Eye (tissue), 1 donor: ENCODE measurements at places on chromosomes 12 and 14.

- DNase-seq: peak; percentile 55
These were observed 11.7 kb downstream of the SP1 start for GRCh38 chr12:53391724-53392123.

- no peak for DNase-seq
These were observed 8.1 kb downstream of the AEBP2 start for GRCh38 chr12:19447386-19447785.

- DNase-seq: no peak
These were observed 16.9 kb downstream of the ASPG start for GRCh38 chr14:104102282-104102914.

- DNase-seq: no peak
These were observed 46.9 kb upstream of the IGF1 start for GRCh38 chr12:102527171-102527720.

- no peak for DNase-seq
These were observed 205.2 kb downstream of the PAX9 start for GRCh38 chr14:36866867-36867266.

GRCh38 chr14:101575581-101575980, 14.3 kb downstream of the DIO3 start:
- no peak for DNase-seq

- DNase-seq: no peak
These were observed 104.3 kb downstream of the RBM19 start for GRCh38 chr12:113861708-113862312.

- DNase-seq: no peak
These were observed 11.4 kb upstream of the ASCL1 start for GRCh38 chr12:102946042-102946441.

GRCh38 chr12:103819312-103819711, 21.7 kb downstream of the NT5DC3 start:
- DNase-seq: no peak

DNA sequence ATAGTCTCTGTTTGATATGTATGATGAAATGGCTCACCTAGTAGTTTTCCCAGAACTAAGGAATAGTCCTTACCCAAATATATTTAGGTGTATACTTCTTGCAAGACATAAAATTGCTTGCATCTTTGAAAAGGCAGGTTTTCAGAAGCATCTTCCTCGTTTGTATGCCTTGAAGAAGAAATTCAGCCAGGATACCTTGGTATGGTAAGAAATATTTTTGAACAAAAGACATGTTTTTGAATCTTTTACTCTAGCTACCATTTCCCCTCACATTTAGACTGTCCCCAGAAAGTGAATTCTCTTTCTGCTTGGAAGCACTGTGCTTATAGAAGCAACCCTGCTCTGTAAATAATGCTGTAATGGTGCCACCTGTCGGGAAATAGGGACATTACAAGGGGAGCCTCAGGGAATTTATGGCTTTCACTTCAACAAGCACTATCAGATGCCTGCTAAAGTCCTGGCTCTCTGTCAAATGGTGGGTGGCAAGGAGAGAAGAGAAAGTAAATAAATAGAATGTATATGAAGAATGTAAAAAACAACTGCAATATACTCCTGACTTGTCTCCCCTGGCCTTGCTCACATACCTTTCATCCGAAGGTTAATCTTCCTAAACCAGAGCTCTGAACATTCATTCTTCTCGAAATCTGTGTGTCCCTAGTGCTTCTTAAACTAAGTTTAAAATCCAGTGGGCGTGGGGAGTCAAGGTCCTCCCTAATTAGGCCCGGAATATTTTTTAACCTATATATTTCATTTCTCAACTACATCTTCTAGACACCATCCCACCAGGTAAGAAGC, 6.1 kb downstream of the CCDC184 start:
- peak; percentile 96 for DNase-seq

DNA sequence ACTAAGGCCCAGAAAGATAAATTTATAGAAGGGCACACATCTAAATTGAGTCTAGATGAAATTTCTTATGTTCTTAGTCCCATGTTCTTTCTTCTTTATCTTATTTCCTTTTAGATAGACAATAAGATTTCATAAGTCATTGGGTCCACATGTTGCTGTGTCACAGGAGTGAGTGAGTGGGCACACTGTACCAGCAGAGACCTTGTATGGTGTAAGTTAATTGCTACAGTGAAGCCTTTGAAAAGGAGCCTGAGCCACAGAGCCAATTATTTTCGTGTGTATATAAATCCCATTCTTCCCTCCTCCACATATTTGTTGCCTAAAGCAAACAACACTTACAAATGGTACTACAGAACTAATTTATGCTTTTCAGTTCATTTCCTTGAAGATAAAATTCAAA, 79.1 kb downstream of the GRIP1 start:
- DNase-seq: no peak

GRCh38 chr12:107749083-107749482, 11.9 kb downstream of the PRDM4 start:
- no peak for DNase-seq

DNA sequence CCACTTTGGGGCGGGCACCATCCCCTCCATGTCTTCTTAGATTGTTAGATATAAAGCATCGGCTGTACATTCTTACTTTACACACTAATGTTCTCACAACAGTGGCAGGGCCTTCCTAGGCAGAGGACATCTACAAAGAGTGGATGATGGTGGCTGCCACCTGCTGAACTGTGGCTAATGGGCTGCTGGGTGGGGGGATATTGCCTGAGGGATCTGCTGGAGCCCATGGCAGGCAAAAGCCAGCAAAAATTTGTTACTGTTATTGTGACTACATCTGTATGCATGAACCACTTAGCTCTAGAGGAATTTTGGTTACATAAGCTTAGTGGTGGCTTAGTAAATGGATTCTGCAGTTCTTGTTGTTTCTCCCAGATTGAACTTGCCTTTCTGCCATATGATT, 52.6 kb downstream of the DIP2B start:
- DNase-seq: no peak

DNA sequence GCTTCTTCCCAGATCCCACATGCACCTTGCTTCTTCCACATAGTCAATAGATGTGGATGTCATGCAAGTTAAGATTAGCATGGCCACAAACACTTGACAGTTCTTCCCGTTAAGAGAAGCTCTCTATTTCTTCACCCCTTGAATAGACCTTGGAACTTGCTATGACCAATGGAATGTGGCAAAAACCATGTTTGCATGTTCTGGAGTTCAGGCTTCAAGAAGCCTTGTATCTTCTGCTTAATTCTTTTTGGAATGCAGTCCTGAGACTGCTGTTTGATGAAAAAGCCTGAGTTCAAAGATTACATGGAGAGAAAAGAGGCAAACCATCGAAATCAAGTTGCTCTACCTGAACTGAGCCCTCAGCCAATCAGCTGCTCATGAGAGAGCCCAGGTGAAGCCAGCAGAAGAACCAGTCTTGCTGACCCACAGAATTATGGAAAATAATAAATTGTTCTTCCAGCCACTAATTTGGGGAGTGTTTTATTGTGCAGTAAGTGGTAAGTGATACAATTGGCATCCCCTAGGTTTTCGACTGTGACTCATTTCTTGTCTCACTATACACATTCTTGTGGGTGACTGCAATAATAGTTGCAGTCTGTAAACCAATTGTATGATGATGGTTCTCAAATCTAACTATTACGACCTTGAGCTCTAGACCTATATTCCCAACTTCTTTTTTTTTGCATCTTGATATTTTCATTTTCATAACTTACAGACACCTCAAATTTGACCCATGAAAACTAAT, 12.6 kb downstream of the RASSF9 start:
- DNase-seq: no peak

DNA sequence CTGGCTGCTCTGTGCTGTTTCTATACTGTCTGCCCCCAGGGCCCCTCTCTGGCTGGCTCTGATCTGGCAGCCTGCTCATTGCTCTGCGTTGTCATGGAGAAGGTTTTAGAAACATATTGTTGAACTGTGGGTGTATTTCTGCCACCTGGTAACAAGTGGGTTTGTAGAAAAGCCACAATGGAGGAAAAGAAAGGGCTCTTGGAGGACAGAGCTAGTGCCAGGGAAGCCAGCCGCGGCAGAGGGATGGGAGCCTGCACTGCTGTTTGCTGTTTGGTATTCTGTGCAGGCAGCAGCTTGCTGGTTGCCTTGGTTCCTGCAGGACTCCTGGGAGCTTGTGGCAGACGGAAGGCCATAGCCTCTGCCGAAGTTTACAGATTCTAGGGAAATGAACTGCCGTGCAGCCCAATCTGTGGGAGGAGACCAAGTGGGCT, 15.1 kb downstream of the CCDC177 start:
- DNase-seq: peak; percentile 79

GRCh38 chr14:58755031-58755925, 117.5 kb downstream of the DACT1 start:
- no peak for DNase-seq

DNA sequence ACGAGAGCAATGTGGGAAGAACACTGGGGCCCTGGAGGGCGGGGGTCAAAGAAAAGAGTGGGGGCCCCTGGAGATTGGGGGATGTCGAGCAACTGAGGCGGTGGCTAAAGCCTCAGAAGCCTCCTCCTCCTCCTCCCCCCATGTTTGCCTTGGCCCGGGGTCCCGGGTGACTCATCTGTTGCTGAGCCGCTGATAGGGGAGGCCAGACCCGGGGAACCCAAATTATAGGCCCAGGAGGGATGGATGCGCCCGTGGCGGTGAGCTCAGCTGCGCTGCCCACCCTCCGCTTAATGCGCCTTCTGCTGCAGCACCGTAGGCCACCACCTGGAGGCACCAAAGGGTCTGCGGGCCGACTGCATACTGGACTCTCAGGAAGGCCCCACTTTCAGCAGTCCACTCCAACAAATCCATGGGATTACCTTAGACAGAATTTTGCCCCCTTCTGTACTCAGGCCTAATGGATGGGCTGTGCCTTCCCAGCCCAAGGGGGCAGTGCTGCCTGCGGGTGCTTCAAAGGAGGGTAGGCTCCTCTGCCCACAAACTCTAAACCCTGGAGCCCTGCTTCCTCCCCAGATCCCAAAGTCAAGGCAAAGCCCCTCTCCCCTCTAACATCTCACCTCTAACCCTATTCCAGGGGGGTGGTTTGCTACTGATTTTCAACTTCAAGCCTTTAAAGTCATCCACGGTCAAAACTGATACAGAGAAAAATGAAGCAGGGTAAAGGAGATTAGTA, 2.6 kb upstream of the WNT10B start:
- DNase-seq: peak; percentile 70

DNA sequence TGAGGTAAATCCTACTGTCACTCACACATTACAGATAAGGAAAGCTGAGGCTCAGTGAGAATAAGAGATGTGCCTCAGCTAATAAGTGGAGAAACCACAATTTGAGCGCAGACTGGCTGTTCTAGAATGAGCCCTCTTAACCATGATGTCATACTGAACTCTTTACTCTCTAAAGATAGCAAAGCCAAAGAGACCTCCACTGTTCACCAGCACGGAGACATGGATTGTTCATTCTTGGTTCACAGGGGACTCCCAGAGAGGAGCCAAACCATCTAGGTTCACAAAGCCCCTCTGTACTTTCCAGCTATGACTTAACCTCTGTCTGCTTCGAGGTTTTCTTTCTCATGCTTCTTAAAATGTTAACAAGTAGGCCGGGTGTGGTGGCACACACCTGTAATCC, 32.7 kb upstream of the YARS2 start:
- DNase-seq: no peak

GRCh38 chr14:104935955-104936354, 11.3 kb downstream of the PLD4 start:
- DNase-seq: no peak

GRCh38 chr12:101181776-101182175, 28.3 kb downstream of the SLC5A8 start:
- DNase-seq: no peak

GRCh38 chr14:50823762-50824636, 7.0 kb downstream of the NIN start:
- DNase-seq: peak; percentile 42

- DNase-seq: no peak
These were observed 15.1 kb downstream of the TUNAR start for GRCh38 chr14:95891742-95892141.

DNA sequence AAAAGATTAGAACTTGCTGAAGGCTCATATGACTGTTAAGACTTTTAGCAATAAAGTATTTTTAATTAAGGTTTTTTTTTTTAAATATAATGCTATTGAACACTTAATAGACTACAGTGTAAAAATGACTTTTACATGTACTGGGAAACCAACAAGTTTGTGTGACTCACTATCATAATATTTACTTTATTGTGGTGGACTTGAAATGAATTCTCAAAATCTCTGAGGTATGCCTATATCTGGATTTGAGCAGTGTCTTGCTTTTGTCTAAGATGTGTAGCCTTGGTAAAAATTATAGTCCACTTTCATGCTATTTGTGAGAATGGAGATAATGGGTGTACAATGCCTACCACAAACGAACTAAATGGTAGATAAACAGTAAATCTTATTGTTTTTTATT, 33.9 kb upstream of the NAV3 start:
- DNase-seq: no peak

- DNase-seq: no peak
These were observed 52.0 kb downstream of the SLC38A4 start for GRCh38 chr12:46773586-46774321.

- no peak for DNase-seq
These were observed 39.6 kb downstream of the GPATCH2L start for GRCh38 chr14:76191297-76191696.
